COR-L47 (cell line): ENCODE measurements at places on chromosomes 1 and 21.
A peak's percentile ranks its signal among the peaks of the same experiment; 100 is the strongest.

- no peak for DNase-seq
Measured at GRCh38 chr1:244822878-244823277, 12.6 kb upstream of the COX20 start.

DNA sequence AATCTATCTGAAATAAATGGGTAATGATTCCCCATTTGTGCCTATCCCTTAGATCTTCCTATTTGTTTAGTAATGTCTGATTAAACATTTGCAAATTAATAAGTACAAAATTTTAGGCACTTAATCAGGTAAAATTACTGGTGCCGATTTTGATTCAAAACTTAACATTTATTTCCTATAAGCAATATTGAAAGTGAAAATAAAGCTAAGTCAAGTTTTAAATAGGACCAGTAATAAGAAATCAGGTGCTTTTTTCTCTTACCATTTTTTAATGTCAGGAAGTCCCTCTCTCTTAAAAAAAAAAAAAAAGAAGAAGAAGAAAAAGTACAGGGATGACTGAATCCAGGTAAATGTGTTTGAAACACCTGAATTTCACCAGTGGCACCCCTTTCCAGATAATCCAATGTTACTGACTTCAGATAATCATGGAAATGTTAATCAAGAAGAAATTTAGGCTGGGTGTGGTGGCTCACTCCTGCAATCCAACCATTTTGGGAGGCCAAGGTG, 836 bp upstream of the GBP4 start:
- no peak for DNase-seq

- DNase-seq, result no peak
Measured at GRCh38 chr1:25703041-25703440, 86.5 kb downstream of the MAN1C1 start.

DNA sequence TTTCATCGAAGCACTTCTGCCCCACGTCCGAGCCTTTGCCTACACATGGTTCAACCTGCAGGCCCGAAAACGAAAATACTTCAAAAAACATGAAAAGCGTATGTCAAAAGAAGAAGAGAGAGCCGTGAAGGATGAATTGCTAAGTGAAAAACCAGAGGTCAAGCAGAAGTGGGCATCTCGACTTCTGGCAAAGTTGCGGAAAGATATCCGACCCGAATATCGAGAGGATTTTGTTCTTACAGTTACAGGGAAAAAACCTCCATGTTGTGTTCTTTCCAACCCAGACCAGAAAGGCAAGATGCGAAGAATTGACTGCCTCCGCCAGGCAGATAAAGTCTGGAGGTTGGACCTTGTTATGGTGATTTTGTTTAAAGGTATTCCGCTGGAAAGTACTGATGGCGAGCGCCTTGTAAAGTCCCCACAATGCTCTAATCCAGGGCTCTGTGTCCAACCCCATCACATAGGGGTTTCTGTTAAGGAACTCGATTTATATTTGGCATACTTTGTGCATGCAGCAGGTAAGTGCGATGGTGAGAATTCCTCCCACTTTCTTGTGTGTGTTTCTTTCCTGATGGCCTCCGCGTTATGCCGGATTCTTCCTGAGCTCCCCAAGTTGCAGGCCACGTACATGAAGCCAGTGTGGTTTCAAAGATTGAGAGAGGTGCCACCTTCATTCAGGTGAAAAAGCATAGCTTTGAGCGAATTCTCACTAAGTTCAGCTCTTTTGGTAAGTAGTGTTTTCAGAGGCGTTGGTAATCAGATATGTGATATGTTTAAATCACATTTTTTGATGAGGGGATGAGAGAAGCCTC, 6.0 kb downstream of the NFIA start:
- no peak for DNase-seq

DNA sequence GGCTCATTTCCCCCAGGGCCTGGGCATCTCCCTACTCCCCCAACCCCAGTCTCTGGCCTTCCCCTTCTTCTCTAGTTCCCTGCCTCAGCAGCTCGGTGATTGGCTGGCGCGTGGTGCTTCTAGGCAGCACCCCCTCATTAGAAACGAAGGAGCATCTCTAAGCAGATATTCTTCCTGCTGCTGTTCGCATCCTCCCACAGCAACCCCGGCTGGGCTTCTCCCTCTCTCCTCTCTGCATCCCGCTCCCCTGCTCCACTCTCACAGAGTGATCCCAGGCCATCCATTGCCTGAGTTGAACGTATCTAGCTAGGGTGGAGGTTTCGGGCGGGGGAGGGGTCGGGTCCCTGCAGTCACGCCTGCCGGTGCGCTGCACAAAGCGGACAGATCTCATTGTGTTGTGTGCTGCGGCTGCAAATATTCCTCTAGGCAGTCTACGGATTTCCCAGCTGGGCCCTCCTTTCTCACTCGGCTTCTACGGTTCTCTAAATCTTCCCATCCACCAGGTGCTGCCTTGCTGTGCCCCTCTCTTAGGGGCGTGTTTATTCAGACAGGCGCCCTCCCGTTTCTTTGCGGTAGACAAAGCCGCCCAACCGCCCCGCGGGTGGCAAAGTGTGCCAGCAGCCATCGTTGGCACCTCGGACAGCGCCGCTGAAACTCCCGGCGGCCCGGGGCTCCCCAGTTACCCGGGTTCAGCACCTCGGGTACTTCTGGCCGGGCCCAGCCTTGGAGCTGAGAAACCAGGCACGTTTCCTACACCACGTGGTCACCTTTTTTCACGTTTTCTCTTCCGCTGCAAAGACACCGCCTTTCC, 2.2 kb downstream of the CACNA1E start:
- DNase-seq, result peak; percentile 79

- peak; percentile 43 for DNase-seq
Measured at GRCh38 chr1:56644919-56645676, at the start of gene PRKAA2. TSS of gene PRKAA2 (plus strand) at chr1:56645314. CDS start at chr1:56645388, 74 bp downstream.

DNA sequence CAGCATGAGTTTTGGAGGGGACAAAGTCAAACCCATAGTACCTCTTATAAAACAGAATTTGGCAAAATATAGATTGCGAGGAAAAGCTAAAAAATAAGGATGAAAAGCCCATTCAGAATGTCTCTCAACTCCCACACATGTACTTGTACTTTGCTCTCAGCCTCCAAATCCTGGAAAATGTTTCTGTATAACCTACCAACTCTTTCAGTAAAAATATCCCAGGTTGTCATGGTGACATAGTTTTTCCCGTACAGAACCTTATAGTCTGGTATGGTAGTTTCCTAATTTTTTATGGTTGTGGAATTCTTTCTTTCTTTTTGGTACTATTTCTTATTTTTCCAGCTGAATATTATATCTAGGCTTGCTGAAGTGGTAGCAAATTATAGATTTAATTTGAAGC, 15.5 kb upstream of the RPS6KC1 start:
- no peak for DNase-seq

GRCh38 chr1:85992791-85993190, 163.8 kb downstream of the COL24A1 start:
- no peak for DNase-seq

- DNase-seq, result no peak
Measured at GRCh38 chr1:229190057-229190575, 80.8 kb upstream of the RAB4A start.
